ENCODE measurements at places on chromosomes 7 and 10.

DNA sequence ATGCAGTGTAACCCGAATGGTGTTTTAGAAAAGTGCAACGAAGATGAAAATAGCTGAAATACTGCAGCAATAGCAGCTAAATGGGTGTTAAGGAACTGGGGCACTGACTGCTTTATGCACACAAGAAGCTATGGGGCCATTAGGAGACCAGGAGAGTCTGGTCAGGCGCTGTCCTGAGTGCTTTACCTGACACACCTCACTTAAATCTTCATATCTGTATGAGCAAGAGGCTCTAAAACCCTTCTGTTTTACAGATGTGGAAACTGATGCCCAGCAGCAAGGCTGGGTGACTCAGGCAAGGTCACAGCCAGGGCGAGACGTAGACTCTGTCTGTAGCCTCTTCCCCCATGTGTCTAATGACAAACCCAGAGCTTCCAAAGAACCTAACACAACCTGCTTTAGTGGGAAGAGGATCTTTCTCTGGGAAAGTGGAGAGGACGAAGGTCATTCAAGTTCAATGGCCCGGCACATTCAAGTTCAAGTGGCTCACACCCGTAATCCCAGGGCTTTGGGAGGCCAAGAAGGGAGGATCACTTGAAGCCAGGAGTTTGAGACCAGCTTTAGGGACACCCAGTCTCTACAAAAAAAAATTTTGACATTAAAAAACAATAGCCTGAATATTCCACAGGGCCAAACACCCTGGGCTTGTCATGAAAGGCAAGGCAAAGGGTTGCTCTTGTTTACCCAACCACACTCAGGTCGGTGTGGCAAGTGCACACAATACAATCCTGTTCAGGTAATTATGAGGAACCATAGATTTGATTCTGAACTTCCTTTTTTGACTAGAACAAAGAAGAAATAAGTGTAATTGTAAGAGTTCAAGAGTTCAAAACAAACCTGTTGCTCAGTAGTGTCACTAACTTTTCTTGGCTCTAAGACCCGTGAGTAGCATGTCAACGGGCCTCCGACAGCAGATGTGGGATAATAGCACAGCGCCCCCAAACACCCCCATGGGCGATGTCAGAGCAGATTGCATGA, 53.7 kb upstream of the KLF6 start:
- DNase-seq: no peak

DNA sequence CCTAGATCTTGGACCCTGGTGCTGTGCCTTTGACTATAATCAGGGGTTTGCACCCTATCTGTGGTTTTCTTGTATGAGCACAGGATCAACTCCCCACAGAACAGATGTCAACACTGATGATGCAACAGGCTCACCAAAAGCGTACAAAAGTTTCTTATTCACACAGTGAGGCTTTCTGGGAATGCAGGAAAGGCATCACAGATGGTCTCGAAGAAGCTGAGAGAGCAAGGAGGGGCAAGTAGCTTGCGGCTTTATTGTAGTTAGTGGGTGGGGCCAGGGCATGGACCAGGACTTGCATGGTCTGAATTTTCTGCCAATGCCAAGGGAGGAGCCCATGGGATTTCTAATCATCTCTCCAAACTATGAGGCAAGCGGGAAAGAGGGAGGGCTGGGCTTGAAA, 46.2 kb downstream of the SEC61G start:
- no peak for DNase-seq

DNA sequence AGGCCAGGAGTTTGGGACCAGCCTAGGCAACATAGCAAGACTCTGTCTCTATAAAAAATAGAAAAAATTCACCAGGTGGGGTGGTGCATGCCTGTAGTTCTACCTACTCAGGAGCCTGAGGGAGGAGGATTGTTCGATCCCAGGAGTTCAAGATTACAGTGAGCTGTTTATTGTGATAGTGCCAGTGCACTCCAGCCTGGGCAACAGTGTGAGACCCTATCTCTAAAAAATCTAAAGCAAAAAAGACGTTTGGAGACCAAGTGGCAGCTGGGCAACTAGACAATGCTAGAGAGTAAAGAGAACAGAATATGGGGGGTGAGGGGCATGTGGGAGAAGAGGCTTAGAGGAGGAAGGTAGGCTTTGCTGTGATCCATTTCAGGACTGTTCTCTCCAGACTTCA, 1.4 kb downstream of the PDSS1 start:
- no peak for DNase-seq

GRCh38 chr7:72037516-72037915, 374.6 kb downstream of the CALN1 start:
- DNase-seq: no peak

- DNase-seq: no peak
Observed at GRCh38 chr10:30554440-30554825, 75.1 kb downstream of the LYZL2 start.

DNA sequence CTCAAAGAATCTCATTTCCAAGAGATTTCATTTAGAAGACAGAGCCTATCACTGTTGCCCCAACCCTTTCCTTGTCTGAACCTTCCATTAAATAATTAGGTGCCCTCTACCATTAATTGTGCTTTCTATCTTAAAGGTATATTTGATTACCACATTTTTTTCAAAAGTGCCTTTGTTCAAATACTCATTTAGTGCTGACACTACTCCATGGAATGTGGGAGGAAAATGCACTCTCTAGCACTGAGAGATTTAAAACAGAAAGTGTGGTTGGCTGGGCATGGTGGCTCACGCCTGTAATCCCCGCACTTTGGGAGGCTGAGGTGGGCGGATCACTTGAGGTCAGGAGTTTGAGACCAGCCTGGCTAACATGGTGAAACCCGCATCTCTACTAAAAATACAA, 119.8 kb downstream of the CACNA2D1 start:
- DNase-seq: no peak

DNA sequence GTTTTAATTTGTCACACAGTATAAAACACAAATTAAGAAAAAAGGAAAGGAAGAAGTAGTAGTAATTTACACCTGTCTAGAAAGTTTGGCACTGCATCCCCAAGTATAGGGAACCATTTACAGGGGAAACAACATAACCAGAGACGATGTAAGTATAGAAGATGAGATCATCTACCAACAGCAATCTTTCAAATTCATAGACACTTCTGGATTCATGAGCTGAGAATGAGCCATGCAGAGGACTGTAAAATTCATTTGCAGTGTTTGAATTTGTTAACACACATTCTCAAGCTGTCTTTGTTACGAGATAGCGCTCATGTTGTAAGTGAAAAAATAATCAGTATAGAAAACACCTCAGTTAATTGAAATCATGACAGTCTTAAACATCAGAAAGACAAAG, 337.0 kb upstream of the MEOX2 start:
- DNase-seq: peak; percentile 50

DNA sequence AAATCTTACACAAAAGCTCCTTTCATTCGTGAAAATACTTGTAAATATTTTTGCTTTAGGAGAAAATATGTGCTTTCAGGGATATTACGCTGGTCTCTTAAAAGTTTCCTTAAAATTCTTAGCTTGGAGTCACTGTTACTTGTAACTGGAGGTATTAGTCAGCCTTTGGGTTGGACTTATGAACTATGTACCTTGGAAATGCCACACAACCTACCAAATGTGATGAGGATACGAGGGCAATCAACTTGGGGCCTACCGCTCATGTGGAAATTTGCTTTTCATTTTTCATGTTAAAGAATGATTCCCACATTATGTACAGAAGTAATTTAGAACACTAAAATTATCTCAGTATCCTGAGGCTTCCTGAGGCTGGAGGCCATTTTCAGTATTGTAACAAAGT, 23.1 kb downstream of the SPAM1 start:
- no peak for DNase-seq

GRCh38 chr7:158255156-158255555, 332.5 kb downstream of the PTPRN2 start:
- DNase-seq: no peak

DNA sequence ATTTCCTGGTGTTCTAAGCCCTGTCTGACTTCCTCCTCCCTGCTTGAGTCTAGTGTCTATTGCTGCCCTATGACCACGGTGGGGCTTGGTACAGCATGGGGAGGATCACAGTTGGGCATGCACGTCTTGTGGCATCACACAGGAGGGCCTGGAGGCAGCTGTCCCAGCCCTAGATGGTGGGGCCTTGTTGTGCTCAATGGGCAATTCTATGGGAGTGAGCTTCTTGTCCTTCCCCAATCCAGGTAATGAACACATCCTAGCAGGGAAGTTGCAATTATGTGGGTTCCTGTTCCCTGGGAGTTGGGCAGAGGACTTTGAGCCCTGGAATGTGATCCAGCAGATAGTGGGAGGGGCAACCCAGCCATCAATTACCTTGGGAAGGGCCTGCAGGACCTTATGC, 10.8 kb upstream of the FAM3C start:
- DNase-seq: no peak

GRCh38 chr10:13018171-13018570, 16.7 kb upstream of the CCDC3 start:
- no peak for DNase-seq

GRCh38 chr7:120742372-120742771, 115.6 kb downstream of the TSPAN12 start:
- no peak for DNase-seq

DNA sequence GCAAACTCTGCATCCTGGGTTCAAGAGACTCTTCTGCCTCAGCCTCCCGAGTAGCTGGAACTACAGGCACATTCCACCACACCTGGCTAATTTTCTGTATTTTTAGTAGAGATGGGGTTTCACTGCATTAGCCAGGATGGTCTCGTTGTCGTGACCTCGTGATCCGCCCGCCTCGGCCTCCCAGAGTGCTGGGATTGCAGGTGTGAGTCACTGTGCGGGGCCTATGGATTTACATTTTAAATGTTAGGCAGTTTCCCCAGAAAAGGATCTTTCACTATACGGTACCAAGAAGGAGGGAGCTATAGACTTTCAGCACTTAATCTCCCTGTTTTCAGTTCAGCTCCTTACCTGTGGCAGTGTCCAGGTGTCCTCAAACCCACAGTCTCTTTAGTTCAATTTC, 50.8 kb downstream of the SIRT1 start:
- no peak for DNase-seq

- DNase-seq: peak; percentile 88
Observed at GRCh38 chr7:87339373-87339897, 6.0 kb upstream of the CROT start.

DNA sequence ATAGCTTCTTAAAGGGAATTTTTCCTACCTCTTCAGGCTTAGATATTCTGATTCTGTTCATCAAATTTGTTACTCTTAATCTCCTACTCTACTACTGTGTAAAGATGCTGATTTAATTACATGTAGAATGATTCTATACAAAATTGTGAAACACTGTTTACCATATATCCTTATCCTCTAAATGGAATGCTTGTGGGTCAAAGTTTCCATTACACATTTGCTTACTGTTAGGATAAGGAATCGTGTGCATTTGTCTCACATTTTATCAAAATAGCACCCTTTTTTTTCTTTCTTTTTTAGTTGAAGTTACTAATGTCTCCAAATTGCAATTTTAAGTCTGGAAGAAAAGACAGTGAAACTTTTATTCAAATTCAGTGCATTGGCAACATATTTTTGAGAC, 65.3 kb downstream of the TFEC start:
- DNase-seq: no peak

- no peak for DNase-seq
Observed at GRCh38 chr10:81136261-81136660, 598.6 kb downstream of the SH2D4B start.

GRCh38 chr7:107046491-107047259, 2.2 kb downstream of the PRKAR2B start:
- DNase-seq: no peak

DNA sequence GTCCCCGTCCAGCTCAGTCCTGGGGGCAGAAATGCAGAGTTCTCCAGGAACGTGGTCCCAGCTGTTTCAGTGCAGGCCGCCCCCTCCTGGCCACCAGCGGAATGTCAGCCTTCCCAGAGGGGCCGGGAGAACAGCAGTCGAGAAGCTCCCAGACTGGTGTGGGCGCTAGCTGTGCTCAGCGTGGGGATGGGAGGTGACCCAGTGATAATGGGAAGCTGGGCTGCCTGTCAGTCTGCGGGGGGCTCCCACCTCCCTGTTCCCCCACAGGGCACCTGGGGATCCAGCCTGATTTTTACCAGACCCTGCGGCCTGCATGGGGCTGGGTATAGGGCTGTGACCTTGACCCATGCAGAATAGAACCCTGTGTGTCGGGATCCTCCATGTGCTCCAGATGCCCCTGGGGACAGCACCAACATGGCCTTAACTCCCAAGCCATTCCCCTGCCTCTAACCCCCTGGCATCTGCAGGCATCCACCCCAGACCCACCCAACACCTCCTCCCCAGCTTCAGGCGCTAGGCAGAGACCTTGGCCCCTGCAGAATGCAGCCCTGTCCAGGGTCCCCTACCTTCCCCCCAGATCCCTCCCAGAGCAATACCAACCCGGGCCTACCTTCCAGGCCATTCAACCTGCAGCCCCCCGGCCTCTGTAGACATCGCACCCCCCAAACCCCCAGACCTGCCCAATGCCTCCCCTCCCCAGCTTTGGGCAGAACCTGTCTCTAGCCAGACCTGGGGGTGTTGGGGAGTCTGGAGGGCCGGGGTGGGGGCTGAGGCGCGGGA, 880 bp upstream of the ELN start:
- DNase-seq: peak; percentile 82

DNA sequence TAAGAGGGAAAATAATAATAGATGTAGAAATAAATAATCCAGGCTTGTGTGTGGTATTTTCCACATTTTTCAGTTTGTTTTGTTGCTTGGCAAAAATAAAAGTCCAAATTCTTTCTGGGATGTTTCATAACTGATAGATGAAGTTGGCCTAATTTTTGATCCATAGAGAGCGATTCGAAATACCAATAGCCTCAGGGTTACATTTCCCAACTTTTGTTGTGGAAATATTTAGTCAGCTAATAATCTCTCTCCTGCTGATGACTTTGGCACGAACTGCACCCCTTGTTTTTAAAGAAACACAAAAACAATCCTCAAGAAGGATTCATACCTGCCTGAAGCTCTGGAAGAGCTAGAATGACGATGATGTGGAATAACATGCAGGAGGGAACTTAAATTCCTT, 483.2 kb downstream of the ADRA2A start:
- DNase-seq: no peak

DNA sequence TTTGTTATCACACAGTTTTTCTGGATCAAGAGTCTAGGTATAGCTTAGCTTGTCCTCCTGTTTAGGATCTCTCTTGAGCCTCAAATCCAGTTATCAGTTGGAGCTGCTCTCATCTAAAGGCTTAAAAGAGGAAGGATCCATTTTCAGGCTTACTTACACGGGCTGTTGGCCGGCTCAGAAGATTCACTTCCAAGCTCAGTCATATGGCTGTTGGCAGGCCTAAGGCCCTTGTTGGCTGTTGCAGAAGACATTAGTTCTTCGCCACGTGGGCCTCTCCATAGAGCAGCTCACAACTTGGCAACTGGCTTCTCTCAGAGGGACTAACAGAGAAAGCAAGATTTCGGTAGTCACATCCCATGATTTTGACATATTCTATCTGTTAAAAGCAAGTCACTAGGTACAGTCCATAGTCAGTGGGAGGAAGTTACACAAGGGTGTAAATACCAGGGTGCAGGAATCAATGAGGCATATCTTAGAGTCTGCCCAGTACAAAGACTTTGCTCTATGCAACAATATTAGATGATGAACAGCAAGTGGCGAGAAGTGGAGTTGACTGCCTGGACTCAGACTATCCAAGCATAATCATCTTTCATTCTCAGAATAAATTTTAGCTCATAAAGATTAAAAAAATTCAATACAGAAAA, 280.1 kb upstream of the MBL2 start:
- DNase-seq: no peak

Measured in lung microvascular endothelial cell (primary cell).